Fibroblast of villous mesenchyme (primary cell): ENCODE measurements at places on chromosomes 5 and 9.

DNA sequence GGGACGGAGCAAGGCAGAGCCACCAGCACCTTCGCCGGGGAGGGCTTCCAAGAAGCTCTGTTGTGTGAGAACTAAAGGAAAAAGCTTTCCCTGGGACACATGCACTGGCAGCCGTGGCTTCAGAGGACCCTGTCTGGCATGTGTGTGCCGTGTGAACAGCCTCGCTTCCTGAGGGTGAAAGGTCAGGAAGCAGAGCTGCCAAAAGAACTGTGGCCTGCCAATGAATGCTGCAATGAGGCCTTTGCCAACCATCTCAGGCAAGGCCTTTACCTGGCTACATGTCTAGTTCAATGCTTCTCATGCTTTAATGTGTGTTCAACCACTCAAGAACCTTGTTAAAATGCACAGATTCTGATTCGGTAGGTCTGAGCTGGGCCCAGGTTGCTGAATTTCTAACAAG lies 53.5 kb downstream of the NIPSNAP3B start:
- DNase-seq: no peak

DNA sequence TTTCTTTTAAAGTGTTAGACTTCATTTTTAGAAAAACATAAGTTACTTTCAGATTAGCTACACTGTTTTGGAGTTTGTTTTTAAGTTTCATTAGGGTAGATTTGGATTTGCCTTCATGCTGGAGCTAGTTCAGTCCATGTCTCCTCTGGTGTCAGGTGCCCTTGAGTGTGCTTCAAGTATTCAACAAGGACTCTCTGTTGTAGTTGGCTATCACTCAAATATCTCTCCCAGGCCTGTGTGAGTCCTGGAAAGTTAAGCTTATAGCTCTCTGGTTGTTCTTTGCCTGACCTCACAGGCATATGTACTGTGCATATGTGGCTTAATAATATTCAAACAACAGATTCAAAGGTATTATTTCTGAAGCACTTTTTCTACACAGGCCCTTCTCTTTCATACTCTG lies 45.4 kb downstream of the PTBP3 start:
- peak; percentile 21 for DNase-seq

DNA sequence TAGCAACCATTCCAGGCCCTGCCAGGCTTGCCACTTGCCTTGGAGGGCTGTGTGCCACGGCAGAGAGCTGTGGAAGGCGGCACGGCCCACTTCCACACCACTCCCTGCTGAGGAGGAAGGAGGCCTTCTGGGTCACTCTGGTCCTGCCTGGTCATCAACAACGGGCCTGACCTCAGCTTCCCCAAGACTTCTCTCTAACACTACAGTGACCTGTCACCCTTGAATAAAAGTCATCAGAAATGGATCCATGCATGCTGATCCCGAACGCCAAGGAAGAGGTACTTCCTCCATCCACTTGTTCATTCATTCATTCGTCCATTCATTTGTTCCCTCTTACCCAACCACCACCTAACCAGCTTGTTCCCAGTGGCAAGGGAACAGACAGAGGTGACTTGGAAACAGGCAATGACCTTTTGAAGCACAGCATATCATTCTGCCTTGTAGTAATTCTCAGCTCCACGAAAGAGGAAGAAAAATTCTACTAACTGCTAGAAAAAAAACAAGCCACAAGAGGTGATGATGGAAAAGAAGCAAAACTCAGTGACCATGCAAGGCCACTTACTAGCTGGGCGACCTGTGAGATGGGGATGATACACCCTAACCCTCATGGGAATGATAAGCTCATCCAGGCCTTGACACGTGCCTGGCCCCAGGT lies 58.6 kb downstream of the STK10 start:
- DNase-seq: no peak

GRCh38 chr9:133088756-133089155 lies 27.0 kb downstream of the CEL start:
- DNase-seq: no peak

DNA sequence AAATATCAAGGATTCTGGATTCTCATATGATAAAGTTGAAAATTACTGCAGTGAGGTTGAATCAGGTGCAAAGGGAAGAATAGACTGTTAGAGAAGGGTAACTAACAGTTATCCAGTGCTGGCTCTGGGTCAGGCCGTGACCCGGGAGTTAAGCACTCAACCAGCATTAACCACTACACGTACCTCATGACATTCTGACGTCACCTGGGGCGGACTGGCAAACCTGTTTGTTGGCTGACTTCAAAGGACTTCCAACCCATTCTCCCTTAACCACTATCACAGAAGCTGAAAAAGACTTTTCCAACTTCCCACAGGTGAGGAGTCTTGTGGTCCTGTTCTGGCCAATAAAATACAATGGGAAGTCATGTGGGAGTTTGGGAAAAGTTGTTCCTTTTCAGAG lies 268.9 kb downstream of the ENC1 start:
- DNase-seq: no peak

DNA sequence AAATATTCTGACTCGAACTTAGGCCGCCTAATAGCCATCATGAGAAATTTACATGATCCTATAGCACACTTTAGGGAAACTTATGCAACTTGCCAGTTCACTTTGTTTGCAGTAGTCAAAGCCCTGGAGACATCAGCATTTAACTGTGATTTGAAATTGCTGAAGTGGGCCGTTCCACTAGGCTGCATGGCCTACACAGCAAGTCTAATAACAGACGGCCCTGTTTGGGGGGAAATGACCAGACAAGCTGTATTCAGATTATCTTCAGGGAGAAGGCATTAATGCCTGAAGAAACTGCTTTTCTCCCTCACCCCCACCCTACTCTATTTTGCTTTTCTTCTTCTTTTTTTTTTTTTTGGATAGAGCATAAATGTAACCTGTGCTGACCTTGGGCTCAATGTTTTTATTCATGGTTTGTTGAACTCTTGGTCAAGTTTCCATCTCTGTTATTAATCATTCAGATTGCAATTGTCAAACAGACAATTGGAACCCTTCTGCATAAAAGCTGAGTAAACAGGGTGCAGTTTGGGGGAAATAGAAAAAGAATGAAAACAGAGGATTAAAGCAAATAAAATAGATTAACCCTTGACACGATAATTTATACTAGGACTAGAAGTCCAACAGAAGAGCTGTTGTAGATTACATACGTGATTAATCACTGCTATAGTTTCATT lies 1928.2 kb upstream of the WWC1 start:
- no peak for DNase-seq

DNA sequence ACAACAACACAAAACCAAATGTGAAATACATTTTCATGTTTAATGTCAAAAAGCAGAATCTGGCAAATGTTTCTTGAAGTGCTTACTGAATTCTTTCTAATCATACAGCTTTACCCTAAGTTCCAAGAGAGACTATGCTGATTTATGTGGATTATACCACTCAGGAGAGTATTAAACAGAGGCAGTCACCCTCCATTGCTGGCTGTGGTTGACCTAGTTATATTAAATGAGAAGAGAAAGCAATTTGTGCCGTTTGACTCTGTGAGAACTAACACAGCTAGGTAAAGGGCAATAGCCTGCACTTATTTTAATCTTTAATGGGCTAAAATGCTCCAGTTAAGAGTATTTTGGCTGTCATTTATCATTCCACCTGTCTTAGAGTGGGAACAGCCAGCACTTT lies 62.6 kb downstream of the ELL2 start:
- no peak for DNase-seq

GRCh38 chr9:137064027-137064879 lies 6.1 kb downstream of the SAPCD2 start:
- no peak for DNase-seq

DNA sequence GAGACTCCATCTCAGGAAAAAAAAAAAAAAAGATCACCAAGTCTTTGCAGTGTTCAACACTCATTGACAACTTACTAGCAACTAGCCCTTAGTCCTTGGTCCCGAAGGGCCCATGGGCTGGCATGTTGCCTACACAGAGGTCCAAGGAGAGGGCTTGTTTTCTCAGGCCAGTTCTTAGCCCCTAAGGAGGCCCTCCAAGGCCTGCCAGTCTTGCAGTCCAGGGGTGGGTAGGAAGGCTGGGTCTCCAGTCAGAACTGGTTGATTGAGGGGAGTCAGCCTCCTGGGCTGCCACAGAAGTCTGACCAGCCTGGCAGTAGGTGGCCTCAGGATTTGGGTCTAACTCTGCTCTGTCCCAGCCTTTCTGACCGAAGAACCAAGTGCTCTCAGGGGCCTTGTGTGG lies 32.7 kb downstream of the IER5L start:
- DNase-seq: peak; percentile 13
